CD4-positive, alpha-beta T cell (primary cell): ENCODE measurements at places on chromosomes 7 and 10.
A peak's percentile ranks its signal among the peaks of the same experiment; 100 is the strongest.

GRCh38 chr7:37947138-37947940 is 26.9 kb downstream of the EPDR1 start:
- DNase-seq = no peak

DNA sequence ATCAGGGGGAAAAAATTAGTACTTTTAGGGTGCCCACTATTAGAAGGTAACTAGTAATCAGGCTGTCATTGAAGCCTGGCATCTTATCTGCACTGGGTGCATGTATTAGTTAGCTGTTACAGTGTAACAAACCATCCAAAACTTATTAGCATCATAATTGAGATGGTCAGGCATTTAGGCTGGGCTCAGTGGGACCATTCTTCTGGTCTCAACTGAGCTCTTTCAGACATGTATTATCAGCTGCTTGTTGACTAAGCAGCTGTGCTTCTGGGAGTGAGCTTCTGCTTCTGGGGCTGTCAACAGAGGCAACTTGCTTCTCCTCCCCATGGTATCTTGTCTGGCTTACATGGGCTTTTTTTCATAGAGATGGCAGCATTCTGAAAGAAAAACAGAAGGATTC is 154.0 kb upstream of the ZNF92 start:
- no peak for DNase-seq

GRCh38 chr7:157309988-157310668 is 26.7 kb upstream of the DNAJB6 start:
- DNase-seq = no peak

DNA sequence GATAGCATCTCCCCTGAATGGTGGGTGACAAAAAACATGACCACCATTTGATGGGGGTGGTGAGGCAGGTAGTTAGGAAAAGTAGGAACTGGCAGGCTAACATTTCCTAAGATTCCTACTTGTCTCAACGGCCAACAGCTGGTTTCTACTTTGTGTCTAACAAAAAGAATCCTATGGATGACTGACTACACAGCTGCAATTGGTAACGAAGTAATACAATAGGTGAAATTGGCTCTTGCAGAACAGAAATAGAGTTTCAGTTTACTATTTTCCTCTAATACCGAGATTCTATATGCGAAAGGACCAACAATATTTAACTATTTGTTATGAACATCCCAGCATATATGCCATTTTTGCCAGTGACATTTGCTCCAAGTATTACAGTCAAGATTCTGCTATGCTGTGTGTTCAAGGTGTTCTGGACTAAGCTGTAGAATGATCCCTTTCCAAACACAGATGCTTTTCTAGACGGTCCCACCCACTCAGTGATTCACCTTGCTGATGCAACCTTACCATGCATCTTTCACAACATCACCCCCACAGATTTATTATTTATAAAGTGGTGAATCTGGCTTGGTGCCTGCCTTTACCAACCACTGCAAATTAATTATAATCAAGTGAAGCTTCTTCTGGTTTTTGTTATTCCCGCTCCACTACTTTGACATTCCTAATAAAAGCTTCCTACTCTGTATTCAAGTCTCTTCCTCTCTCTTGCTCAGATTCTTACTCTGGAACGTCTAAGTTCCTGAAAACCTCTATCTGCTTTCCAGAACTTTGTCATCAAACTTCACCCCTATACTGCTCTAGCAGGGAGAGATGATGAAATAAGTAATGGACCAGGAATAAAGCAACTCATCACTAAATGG is 16.8 kb downstream of the BBIP1 start:
- DNase-seq = no peak

DNA sequence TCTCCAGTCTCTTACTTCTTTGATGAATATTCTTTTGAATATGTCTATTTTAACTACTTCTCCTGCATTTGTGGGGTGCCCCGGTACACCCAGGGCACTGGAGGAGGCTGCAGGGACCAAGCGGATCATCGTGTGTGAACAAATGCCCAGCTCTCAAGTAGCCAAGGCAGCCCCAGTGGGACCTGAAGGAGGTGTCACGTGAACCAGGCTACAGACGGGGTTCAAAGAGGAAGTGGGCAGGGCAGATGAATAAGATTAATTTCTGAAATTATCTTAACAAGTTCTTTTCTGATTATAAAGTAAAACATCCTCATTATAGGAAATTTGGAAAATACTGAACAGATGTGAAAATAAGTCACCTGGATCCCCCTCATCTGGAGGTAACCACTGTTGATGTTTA is 78.4 kb upstream of the DUSP5 start:
- DNase-seq = no peak

- DNase-seq = no peak
These were observed 731.6 kb upstream of the ANKRD30A start for GRCh38 chr10:36393801-36394200.

- DNase-seq = no peak
These were observed 23.2 kb upstream of the BMPR1A start for GRCh38 chr10:86733260-86733671.

DNA sequence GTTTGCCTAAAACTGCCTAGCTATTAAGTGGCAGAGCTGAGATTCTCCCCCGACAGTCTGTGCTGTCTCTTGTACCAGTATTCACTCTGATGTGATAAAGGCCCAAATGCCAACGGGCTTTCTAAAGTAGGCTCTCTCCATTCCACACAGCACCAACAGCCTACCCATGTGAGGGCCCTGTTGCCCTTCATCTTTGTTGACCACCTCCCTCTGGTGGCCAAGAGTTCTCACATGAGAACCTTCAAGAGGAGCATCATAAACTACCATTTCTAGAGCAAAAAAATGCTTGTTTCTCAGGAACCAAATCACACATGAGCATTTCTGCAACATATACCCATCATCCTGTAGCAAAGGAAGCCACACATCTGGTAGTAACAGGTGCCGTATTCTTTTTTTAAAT is 185.8 kb downstream of the GRM8 start:
- no peak for DNase-seq

DNA sequence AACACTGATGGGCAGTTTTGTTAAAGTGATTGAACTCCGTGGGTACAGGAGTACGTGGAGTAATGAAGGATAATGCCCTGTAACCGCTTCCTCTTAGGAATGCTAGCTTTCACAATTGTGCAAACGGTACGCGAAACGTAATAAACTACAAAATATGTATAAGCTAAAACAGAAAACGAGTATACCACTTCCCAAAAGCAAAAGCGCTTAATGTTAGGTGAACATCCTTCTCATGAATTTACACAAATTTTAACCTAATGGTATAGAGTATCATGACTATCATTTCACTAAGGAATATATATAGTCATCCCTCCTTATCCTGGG is 395 bp upstream of the ZNF25 start:
- no peak for DNase-seq

DNA sequence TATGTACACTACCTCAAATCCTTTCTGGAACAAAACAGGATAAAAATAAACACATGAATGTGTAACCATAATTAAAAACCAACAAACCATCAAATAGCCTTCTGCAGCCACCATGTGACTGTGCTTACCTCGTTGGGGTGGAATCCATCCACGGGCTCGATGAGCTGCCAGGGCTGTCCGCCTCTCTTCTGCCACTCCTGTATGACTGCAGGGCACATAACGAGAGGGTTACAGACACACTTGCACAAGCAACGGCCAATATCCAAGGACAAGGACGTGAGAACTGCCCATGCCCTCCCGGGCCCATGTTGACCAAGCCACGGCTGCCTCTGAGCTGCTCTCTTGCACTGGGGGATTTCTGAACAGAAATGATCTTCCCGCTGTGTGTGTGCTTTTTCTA is 132.2 kb downstream of the ANLN start:
- no peak for DNase-seq

- DNase-seq = no peak
These were observed 16.9 kb downstream of the CPA1 start for GRCh38 chr7:130397051-130397757.

- DNase-seq = peak; percentile 5
These were observed 743 bp upstream of the ZCCHC24 start for GRCh38 chr10:79445977-79446757.

DNA sequence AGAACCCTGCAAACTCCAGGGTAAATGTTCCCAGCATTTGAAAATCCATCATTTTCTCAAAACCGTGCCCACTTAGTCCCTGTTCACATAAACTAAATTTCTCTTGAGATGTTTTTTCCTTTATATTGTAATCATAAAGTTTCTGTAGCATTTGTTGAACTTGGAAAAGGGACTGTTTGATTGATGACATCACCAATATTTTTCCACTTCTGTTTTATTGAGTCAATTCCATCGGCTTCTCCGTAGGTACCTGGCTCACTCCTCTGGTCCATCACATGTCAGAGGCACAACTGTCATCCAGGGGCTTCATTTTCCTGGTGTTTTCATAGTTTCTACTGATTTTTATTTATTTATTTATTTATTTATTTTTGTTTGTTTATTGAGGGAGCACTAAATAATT is 462.5 kb upstream of the PFKP start:
- DNase-seq = no peak

GRCh38 chr10:54691331-54691730 is 109.7 kb downstream of the PCDH15 start:
- no peak for DNase-seq

GRCh38 chr7:82926477-82926876 is 236.2 kb downstream of the PCLO start:
- DNase-seq = no peak

DNA sequence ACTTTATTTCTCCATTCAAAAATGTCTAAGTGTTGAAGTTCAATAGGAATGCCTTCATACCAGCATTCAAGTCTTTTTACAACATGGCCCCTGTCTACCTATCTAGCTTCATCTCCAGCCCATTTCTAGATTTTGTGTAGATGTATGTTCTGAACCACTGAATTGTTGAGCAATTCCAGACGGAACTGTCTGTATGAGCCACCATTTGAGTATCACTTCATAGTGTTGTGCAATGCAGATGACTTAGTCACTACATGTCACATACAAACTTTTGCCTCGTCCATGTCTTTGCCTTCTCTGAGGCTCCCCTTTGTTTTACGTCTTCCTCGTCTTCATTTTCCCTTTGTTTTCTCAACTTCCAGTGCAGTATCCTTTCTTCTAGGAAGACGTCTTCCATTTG is 118.1 kb downstream of the INHBA start:
- no peak for DNase-seq

GRCh38 chr10:3340127-3340730 is 167.6 kb upstream of the PITRM1 start:
- no peak for DNase-seq

GRCh38 chr7:74627661-74628411 is 29.7 kb upstream of the GTF2I start:
- DNase-seq = no peak

DNA sequence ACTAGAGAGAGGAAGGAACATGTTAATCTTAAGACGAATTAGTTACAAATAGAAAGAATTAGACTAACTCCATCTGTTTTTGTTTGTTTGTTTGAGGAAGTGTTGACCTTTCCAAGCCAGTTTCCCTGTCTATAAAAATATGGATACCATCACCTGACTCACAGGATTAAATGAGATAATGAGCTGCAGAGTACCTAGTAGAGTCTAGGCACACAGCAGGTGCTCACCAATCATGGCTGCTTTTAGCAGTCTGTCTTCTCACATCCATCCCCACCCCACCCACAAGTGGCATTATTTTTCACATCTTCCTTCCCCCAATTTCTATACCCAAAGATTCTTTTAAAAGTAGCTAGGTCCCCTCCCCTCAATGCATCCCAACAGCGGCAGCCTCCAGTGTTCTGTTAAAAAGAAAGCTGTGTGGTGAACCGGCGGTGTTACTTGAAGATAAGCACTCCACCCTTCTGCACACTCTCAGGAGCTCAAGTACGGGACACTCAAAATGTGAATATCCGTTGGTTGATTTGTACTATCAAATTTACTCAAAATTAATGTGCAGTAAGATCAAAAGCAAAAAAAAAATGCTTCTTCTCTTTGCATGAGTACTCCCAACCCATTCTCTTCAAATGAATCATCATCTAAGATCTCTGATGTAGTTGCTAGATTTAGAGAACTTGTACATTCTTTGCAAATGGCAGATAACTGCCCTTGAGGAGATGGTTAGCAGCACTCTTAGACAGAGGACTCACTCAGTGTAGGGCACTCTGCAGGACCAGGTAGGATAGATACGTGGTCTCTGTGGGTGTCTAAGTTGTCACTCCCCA is 145.4 kb upstream of the ASAH2 start:
- no peak for DNase-seq

GRCh38 chr7:116327752-116328151 is 117.4 kb downstream of the TES start:
- DNase-seq = no peak

DNA sequence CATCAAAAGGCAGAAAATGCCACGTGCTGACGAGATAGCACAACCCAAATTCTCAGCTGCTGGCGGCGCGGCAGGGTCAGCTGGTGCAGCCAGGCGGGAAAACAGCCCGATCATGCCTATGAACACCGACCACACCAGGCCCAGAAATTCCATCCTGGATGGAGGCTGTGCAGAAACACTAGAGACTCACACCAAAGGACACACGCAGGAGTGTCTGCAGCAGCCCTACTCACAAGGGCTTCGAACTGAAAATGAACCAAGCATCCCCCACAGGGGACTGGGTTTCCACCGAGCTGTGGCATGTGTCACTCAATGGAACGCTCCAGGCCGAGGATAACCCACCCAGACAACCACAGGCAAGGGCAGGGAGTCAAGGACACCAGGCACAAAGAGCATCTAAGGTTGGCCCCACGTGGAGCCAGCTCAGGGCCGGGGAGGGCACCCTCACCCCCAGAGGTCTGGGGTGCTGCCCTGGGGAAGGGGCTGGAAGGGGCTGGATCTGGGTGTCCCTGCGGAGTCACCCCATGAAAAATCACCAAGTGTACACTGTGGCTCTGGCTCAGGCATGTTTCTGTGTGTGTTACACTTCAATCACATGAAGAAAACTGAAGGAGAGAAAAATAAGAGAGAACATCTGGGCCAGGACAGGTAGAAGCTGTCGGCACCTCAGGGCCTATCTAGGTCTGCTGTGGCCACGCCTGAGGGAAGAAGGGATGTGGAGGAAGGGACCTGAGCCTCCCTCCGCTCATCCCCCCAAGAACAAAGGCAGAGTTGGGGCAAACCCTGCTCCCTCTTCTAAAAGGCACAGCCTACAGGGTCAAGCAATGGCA is 33.0 kb downstream of the RASGEF1A start:
- no peak for DNase-seq

GRCh38 chr10:87619705-87620104 is 40.0 kb upstream of the PAPSS2 start:
- DNase-seq = no peak

DNA sequence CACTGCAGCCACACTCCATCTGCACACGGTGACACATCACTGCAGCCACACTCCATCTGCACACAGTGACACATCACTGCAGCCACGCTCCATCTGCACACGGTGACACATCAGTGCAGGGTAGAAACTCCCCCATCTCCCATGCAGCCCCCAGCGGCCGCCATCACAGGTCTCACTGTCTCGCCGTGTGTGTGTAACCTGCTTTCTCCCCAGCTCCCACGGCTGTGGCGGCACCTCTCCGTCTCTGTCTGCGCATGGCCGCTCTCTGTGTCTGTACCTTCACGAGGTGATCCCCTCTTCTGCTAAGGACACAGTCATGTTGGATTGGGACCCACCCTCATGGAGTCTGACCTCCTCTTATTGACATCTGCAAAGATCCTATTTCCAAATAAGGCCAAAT is 527.4 kb downstream of the PTPRN2 start:
- no peak for DNase-seq

GRCh38 chr7:22389892-22390291 is 32.9 kb upstream of the RAPGEF5 start:
- no peak for DNase-seq

- no peak for DNase-seq
These were observed 23.9 kb upstream of the REEP3 start for GRCh38 chr10:63497321-63497720.

- DNase-seq = peak; percentile 19
These were observed 804 bp downstream of the TMEM106B start for GRCh38 chr7:12211711-12212485.

GRCh38 chr7:35685781-35686180 is 9.2 kb downstream of the HERPUD2 start:
- no peak for DNase-seq

- DNase-seq = no peak
These were observed 8.3 kb downstream of the KIF5B start for GRCh38 chr10:32047881-32048280.
